Left colon (tissue), 2 donors: ENCODE measurements at places on chromosomes 6 and 20.

DNA sequence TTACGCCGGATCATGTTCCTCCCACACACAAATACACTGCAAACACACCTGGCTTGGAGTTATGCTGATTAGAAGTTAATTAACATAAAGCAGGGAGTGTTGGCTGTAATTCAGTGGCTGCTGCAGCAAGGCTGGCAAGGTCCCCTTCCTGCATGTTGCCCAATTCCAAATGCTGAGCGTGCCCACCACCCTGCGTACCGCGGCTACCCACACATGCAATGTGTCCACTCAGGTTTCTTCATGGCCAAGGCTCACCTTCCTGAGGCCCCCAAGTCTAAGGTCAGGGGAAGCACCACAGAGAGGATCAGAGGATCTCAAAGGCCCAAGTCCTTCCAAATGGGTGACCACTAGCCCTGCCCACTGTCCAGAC lies 11.6 kb upstream of the PRND start:
- no peak for DNase-seq

DNA sequence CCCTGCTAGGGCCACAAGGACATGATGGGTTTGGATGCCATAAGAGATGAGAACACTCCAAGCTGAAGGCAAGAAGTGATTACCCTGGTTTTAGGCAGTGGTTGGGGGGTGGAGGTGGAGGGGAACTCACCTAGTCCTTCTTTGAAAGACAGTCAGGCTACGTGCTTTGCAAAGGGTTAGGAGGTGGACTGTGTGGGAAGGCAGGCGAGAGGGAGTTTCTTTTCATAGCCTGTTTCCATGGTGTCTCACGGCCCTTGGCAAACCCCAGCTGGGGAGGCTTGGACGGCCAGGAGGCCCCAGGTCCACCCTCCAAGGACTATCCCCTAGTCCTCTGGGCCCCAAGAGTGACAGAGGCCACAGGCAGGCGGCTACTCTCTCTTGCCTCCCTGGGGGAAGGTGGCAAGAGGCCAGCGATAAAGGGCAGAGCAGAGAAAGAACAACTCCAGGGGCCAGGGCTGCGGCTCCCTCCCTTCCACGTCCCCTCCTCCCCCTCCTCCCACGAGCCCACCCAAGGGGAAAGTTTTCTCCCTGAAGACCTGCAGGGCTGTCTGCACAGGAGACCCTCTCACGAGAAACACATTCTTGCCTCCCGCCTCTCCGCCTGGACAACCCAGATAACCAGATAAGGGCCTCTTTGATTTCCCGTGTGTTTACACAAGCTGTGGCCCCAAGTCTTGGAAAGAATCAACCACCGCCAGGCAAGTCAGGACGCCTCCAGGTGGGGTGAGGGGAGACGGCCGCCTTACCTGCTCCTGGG lies 74.4 kb downstream of the NOL4L start:
- no peak for DNase-seq

DNA sequence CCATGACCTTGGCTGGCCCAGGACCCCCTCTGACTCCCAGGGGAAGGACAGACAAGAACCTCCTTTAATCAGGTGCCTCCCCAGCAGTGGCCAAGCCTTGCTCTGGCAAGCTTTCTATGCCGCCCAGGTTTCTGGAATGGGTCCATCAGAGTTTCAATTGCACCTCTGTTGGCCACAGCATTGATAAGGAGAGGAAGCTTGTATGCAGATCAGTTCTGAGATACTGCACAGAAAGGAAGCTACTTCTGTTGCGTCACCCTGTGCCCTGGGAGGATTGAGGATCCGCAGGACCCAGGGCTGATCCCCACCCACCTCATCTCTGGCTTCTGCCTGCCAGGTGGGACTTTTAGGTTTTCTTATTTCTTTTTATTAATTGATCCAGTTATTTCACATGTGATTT lies 167.2 kb downstream of the TFAP2C start:
- no peak for DNase-seq

DNA sequence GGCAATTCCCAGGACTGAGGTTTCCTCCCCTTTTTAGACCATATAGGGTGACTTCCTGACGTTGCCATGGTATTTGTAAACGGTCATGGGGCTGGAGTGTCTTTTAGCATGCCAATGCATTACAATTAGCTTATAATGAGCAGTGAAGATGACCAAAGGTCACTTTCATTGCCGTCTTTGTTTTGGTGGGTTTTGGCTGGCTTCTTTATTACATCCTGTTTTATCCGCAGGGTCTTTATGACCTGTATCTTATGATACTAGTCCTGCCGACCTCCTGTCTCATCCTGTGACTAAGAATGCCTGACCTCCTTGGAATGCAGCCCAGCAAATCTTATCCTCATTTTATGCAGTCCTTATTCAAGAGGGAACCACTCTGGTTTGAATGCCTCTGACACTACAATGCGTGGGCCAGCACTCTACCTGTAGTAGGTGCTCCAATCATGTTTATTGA lies 190.1 kb downstream of the KCNQ5 start:
- DNase-seq, result no peak

DNA sequence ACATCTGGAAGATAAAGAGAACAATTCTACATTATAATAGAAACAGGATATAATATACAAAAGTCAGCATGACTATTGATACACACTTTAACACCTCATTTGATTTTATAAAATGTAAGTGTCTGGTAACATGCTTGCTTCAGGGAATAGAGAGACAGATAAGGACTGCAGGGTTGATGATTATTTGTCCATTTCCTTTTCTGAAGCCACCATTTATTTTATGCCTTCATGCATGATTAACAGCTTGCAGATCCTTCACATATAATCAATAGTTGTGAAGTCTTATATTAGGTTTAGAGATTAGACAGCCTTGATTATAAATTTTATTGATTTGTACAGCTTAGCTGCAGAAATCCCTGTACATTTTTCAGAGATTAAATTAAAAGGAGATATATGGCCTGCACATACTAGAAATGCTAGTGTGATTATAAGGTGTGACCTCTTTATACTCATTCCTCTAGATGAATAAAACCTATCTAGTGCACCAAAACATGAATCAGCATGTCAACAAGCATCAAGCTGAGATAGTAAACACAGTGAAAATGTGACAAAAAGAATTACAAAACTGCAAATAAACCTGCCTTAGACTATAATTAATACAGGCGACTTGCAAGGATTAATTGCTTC lies 198.8 kb upstream of the THEMIS start:
- DNase-seq, result no peak

GRCh38 chr6:56348578-56348977 lies 101.2 kb upstream of the COL21A1 start:
- DNase-seq, result no peak

DNA sequence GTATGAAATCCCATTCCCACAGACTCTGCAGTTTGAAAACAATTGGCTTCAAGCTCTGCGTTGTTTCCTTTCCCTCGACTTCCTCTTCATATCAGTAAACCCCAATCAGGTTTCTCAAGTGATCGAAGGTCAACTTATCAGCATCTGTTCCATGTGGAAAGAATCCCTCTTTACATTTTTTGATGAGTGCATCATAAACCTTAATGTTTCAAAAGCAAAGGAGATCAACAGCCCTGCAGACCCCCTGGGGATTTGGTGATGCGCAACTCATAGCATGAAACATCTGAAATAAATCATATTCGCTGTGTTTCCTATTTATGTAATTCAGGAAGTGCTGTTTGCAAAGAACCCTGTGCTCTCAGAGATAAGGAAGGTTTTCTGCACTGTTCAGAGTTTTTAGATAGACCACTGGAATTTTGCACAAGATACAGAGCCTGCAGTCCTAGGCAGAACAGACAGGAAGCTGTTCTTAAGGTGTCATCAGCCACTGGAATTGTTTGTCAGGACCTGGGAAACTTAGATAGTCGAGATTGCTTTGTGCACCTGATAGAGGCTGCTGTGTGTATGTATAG lies 216.0 kb downstream of the HIVEP2 start:
- DNase-seq, result no peak

DNA sequence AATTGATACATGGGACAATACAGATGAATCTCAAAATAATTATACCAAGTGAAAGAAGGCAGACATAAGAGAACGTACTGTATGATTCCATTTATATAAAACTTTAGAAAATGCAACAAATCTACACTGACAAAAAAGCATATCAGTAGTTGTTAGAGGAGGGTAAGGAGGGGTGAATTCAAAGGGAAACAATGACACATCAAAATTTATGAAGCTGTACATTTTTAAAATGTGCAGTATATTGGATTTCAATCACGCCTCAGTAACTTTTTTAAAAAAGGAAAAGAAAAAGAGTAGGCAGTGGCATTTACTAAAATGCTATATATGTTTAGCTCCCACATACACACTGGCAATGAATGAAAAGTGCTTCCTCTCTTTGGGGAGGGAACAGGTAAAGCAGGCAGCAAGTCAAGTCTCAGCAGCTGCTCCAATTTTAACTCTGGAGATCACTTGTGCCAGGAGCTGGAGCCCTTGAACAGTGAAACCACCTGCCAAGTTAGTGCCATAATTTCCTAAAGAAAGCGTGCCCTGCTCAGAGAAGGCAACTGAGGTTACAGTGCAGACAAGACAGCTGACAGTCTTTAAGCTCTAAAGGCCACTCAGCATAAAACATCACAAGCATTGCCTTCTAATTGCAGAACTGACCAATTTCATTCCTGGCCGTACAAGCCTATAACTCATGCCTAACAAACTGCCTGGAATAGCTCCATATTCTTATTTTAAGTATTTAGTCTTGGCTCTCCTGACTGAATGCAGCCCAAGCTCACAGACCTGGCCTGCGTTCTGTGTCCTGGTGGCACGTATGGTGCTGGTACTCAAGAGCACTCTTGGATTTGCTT lies 10.9 kb downstream of the FKBP1A start:
- DNase-seq, result no peak

DNA sequence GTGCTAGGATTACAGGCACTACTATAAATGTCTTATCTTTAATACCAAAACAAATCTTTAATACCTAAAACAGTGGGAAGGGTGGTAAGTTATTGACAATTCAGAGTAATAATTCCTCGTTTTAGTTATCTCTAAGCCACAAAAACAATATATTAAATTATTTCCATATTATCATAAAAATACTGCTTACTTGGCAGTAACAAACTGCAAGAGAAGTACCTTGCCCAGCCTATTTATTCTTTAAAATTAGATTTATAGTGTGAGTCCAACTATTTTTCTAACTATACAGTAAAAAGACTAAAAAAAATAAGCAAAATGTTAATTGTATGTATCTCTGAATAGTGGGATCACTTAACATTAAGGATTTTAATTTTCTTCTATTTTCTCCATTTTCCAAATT lies 123.2 kb downstream of the HACE1 start:
- no peak for DNase-seq

GRCh38 chr6:45850378-45851033 lies 165.2 kb downstream of the CLIC5 start:
- DNase-seq, result no peak

DNA sequence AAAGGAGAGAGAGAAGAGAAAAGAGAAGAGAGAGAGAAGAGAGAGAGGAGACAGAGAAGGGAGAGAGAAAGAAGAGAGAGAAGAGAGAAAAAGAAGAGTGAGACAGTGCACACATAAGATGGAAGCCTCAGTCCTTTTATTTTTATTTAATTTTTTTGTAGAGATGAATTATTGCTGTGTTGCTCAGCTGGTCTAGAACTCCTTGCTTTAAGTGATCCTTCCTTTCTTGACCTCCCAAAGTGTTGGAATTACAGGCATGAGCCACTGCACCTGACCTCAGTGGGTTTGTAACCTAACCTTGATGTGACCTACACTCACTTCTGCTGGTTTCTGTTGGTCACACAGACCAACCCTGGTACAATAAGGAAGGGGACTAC lies 6.3 kb upstream of the CD40 start:
- DNase-seq, result no peak

DNA sequence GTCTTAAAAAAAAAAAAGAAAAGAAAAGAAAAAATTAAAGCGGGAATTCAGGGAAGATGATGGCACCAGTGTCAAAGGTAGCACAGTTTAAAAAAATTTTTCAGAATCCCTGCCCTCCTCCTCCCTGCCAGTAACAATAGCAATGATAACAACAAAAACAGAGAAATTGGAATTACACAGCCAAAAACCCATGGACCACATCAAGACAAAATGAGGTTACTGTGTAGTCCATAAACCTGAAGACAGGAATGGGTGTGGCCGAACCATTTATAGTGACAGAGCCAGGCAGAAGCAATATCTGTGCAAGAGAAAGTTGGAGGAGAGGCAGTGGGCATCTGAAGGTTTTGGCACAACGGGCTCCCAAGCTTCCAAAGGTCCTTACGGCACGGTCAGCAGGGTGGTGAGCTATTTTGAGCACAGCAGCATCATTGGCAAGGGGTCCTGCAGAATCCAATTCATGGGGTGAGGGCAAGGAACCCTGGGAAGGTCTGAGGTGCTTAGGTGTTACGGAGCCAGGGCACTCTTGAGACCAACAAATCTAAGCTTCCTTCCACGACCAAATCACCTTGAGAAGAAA lies 202.3 kb downstream of the GMPR start:
- DNase-seq, result no peak

DNA sequence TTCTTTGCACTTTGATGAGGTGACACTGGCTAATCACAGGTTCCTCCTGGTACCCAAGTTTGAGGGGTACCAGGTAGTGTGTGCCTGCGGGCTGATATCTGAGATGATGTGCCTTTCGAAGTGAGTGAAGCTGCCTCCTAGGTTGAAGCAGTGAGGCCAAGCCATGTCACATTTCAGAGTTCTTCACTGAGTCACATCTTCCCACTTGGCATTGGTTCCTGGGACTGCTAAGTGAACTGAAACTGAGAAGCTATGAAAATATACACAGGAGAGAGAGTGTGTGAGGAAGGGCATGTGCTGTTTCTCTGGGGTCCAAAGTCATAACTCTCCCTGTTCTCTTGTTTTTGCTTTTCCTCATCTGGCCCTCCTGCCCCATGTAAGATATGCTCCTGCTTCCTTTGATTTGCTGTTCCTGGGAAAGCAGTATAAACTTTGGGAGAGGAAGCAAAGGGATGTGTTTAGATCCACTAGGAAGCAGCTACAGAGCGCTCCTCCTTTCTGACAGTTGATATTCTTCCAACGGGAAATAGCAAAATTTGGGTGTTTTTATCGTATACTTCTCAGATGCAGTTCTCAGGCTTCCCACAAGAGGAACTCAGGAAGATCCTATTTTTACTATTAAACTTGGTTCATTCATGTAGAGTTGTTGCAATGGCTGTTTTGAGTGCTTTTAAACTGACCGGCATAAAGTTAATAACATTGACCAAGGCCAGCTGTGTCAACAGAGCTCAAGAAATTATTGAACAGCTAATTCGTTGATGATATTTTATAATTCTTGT lies 153.7 kb downstream of the MOXD1 start:
- no peak for DNase-seq

- no peak for DNase-seq
Observed at GRCh38 chr6:86609549-86610388, 327.6 kb upstream of the HTR1E start.

- no peak for DNase-seq
Observed at GRCh38 chr6:118935978-118936703, 1.2 kb upstream of the MCM9 start.

DNA sequence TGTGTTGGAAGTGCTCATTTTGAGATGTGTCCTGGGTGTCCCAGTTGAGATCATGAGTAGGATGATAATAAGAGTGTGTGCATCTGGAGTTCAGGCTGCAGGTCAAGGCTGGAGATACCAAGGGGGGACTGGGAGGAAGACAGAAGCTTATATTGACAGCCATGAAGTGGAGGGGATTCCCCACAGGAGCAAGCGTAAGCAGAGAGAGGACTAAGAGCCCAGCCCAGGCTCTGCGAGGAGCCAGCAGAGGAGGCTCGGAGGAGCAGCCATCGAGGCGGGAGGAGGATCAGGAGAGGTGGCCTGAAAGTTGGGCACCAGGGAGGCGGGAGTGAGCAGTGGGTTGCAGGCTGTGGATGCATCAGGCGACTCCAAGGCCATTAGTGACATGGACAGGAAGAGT lies 116.2 kb downstream of the SLC24A3 start:
- no peak for DNase-seq
